ENCODE measurements at places on chromosomes 3 and 15.

GRCh38 chr3:88434001-88434400 lies 284.2 kb downstream of the C3orf38 start:
- no peak for DNase-seq

DNA sequence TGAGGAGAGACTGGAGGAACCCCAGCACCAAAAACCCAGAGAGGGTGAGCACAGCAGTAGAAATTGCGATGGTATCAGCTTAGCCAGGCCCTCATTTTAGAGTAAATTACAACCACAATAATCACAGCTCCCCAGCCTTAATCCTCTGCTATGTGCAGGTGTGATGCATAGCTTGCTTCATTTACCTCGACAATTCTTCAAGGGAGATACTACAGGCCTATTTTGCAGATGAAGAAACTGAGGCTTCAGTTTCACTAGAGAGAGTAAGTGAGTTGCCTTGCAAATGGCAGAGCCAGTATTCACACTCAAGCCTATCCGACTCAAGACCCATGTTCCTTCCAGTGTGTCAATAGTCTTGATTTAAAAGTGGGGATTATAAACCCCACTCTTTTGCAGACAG lies 33.4 kb downstream of the LSM3 start:
- DNase-seq = no peak

DNA sequence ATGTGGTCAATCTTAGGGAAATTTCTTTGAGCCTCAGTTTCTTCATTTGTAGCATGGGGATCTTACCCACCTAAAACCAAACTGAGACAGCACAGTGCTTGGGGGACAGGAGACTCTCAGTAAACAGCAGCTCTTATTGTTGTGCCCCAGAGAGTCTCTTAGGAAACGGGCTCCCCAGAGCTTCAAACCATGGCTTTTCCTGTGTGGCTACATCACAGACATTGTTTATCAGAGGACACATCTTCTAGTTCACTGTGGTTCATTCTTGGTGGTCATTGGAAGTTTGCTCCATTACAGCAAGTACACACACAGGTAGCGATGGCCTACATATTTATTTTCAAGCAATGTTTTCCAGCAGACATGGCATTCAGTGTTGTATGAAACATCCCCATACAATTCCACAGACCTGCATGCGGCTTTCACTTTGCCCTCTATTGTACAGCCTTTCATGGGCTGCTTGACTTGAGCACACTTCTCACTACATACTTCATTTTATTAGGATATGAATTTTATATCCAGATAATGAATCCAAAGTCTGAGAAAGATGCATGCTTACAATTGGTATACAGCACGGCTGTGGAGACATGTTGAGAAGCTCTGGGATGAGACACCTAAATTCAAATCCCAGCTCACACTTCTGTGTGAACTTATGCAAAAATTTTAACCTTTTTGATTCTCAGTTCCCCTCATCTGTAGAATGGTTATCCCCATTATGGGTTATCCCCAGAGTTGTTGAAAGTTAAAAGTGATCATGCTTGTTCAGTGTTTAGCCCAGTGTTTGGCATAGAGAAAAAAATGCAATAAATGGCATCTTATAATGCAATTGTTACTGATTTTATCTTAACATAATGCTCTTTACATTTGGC lies 84.8 kb upstream of the ICE2 start:
- DNase-seq = peak; percentile 40

- no peak for DNase-seq
Observed at GRCh38 chr15:89978914-89979313, 22.2 kb upstream of the ZNF710 start.

DNA sequence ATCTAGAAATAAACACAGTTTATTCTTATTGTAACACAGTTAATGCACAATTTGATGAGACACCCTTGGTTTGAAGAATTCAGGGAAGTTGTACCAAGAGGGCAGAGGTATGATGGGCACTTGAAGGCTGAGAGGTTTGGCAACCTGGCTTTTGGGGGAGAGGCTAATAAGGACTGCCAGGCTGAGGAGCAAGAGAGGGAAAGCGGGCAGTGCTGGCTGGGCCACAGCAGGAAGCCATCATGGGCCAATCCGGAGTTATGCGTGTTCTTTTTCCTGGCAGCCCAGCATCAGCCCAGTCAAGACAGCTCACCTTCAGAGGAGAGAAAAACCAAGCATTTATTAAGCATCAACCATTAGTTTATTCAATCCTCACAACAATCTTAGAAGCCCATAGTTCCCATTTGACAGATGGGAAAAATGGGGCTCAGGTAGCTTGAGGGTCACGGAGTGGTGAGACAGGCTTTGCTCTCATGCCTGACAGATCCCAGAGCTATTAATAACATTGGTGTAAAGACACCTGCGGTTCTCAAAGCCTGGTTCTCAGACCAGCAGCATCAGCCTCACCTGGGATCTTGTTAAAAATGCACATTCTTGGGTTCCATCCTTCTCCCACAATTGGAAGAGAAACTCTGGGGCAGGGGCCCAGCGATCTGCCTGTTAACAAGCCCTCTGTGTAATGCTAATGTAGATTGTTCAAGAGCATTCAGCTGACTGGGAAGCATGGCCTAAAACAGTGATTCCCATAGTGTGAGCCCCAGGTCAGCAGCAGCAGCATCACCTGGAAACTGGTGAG lies 183.7 kb downstream of the NTRK3 start:
- DNase-seq = no peak

GRCh38 chr3:47622671-47623461 lies 44.2 kb upstream of the CSPG5 start:
- no peak for DNase-seq

GRCh38 chr3:50147447-50147846 lies 7.7 kb upstream of the SEMA3F start:
- DNase-seq = no peak

DNA sequence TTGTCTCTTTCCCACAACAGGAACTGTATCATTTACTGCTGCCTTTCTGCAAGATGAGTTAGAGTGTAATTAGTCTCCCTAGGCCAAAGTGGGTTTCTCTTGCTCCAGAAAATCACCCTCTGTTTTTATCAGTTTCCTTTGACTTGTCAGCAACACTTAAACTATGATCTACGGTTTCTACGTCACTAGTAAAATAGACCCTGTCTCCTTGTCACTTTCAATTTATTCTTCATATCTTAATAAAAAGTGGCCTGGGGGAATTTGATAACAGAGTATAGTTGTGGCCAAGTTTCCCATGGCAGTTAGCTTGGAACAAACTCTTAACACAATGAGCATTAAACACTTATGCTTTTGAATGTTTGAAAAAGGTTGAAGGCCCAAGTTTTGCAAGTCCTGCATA lies 79.6 kb downstream of the CGNL1 start:
- DNase-seq = no peak

DNA sequence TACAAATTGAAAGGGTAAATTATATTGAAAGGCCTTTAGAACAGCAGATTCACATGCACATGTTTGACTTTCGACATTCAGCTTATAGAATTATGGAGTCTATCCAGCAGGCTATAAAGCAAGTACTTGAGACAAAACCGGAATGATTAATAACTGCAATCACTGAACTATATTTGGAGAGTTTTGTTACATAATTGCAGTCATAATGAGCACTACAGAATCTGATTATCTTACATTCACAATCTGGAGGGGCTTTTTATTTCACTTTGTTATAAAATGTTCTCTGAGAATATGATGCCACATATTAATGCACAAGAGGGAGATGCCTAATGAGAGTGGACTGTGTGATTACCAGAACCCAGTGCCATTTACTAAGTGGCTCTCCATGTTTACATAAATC lies 64.3 kb downstream of the NSUN3 start:
- no peak for DNase-seq

DNA sequence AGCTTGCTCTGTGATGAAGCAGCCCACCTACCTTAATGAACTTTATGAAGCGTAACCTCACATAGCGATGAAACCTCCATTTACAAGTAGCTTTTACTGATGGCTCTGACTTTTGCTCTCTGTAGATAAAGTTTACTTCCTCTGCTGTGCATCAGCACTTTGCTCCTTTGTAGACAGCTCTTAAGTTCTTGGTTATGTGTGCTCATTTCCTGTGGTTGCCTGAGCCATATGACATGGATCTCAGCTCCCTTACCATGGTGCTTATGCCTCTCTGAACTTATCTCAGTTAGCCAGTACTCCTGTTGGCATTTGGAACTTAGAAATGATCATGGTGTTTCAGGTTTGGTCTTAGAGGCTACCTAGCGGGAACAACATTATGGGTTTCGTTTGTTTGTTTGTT lies 7.8 kb downstream of the MFSD1 start:
- no peak for DNase-seq

GRCh38 chr15:77031376-77032050 lies 36.6 kb downstream of the PSTPIP1 start:
- DNase-seq = no peak

- no peak for DNase-seq
Observed at GRCh38 chr3:53792866-53793265, 53.4 kb downstream of the CHDH start.

DNA sequence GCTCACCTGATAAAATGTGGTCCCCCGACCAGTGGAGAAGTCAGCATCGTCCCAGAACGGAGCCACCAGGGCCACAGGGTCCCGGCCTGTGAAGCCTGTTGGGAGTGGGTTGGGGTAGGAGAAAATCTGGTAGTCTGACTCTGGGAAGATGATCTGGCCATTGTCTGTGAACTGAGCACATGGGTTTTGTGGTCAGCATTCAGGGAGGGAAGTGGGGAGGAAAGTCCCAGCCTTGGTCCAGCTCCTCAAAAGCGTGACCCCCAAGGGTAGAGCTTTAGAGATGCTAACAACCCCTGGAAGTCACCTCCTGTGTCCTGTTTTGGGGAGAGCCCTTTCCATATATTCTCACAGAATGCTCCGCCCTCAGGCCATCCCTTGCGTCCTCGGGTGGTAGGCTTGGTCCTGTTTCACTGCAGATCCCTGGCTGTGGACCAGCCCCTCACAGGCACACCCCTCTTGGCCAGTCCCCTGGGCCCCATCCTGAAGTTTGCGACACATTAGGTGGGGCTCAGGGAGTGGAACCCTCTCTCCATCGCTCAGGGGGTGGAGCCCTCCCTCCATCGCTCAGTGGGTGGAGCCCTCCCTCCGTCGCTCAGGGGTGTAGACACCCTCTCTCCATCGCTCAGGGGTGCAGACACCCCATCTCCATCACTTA lies 40.0 kb downstream of the MUC4 start:
- DNase-seq = no peak

DNA sequence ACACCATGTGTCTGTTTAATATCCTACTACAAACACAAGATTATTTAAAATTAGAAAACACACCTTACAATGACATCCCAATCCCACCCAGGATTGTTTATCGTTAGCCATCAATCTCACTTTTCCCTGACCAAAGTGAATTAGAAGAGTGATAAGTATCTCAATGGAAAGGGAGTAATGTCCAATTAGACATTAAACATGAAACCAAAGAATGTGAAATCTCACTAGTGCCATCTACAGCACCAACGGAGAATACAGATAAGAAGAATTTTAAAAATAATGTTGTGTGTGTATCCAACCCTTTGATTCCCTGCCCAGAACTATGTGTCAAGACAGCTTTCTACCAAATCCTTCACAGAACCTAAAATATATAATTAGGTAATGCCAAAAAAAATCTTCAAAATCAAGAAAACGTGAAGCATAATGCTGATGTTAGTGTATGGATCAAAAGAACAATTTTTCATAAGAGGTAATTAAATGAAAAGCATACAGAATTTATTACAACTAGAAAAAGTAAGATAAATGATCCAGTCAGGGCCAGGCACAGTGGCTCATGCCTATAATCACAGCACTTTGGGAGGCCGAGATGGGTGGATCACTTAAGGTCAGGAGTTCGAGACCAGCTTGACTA lies 64.2 kb downstream of the SCAPER start:
- DNase-seq = no peak

- DNase-seq = no peak
Observed at GRCh38 chr15:71888797-71889196, 78.4 kb downstream of the NR2E3 start.

- DNase-seq = no peak
Observed at GRCh38 chr3:19881036-19881435, 53.0 kb downstream of the EFHB start.

GRCh38 chr15:33656168-33656567 lies 312.1 kb upstream of the CHRM5 start:
- no peak for DNase-seq

GRCh38 chr3:26498271-26498670 lies 124.3 kb upstream of the LRRC3B start:
- no peak for DNase-seq

DNA sequence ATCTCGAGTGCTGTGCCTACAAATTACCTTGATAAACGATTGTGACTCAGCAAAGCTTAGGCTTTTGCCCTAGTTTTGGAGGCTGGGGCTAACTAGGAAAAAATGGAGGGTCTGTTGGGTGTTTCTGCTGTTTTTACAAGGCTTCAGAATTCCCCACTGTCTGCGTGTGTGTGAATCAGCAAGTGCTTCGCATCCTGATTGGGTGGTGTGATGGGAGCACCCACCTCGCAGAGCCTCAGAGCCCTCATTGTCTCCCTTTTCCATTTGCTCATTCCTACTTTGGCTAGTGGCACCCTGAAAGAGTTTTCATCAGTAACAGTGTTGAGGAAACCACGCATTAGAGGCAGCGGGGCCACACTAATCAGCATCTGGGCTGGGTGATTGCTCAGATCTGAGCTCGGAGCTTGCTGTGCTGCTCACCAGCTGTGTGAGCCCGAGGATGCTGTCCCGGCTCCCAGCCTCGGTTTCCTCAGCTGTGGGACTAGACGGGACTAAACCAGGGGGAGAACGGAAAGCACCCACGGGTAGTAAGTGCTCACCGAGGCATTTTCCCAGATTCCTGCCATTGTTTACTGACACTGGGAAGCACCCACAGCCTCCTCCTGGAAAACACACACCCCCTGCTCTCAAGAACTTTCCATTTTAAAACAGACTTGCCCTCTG lies 40.6 kb downstream of the GOLGA8S start:
- no peak for DNase-seq

DNA sequence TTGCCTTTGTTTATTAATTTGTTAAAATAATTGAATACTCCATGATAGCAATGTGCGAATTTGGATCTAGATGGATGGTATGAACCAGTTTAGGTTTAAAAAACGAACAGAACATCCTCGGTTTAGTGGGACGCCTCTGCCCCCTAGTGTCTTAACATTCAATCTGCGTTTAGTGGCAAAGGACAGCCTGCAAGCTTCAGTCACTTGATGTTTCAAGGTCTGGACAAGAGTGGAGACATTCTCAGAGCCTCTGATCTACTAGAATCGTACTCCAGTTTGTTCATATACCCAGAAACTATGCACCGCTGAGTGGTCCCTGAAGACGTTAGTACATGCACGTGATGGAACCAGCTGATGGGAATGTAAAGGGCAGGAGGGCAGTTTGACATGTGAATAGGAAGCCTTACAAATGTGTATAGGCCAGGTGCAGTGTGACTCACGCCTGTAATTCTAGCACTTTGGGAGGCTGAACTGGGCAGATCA lies 17.8 kb upstream of the ATP13A4 start:
- DNase-seq = peak; percentile 64

All from GM13977 (cell line).